ENCODE measurements at places on chromosomes 7 and 10. TPM values are rescaled to one million over a fixed set of nuclear protein-coding genes. Genes with fewer than 3 reads are reported as not detected.
A peak's percentile ranks its signal among the peaks of the same experiment; 100 is the strongest.

Gene A1CF
- not detected for total RNA-seq

Gene TMEM236
- total RNA-seq = not detected

DNA sequence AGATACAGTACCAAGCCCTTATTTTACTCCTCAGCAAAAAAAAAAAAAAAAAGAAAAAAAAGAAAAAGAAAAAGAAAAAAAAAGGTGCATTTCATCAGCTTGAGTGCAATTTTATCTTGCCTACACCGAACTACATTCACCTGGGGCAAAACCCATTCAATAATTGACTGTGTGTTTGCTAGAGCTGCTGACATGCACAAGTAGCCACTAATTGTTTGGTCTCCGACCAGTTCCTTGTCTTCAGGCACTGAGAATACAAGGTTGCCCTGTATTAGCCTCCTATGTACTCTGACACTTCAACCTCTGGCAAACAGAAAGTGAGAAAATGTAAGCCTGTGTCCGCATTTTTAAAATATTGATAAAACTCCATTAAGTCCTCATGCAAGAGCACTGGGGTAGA is 1579.4 kb upstream of the LRRTM3 start:
- DNase-seq = no peak

DNA sequence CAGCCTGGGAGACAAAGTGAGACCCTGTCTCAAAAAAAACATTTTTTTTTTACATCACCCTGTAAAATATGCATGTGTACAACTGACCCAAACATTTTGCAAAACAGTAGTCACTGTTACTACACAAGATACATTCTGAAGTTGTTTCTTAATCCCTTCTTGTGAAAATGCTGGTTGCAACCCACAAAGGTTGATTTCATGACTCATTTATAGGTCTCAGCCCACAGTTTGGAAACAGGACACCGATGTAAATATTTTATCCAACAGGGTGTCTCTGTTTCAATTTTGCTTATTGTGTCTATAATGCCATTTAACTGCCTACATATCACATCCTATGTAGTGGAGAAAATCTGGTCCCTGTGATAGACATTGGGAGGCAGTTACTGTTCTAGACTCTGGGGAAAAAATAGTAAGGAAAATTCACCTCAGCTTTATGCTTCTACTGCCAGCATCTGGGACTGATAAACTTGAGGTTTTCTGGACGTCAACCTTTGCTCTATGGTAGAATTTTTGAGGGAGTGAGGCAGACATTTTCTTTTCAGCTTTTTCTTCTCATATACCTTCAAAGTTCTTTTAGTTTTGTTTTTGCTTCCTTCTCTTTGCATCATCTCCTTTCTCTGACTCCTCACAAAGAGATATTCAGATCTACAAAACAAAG is 1.6 kb upstream of the RAB19 start:
- DNase-seq = no peak

DNA sequence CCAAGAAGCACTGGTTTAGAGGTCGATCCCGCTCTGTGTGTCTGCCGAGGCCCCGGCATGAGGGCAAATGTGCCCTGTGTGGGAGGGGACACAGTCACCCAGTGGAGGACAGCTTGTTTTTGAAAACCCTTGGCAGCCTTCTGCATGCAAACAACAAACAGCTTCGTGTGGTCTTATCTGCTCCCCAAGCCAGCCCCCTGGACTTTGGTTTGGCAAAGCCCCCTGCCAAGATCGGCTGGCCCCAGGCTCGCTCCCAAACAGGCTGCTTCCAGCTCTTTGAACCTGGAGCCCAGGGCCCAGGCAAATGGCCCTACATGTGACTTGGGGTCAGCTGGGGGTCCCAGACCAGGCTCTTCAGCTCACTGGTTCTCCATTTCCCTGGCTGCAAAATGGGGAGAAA is 2.9 kb downstream of the ELN start:
- no peak for DNase-seq

Gene ATRNL1
- total RNA-seq = 26.3 TPM

Gene SUGCT
- 4.8 TPM for total RNA-seq

Gene PEX1
- total RNA-seq = 88.4 TPM

GRCh38 chr7:132654150-132654549 is 77.9 kb upstream of the PLXNA4 start:
- no peak for DNase-seq

DNA sequence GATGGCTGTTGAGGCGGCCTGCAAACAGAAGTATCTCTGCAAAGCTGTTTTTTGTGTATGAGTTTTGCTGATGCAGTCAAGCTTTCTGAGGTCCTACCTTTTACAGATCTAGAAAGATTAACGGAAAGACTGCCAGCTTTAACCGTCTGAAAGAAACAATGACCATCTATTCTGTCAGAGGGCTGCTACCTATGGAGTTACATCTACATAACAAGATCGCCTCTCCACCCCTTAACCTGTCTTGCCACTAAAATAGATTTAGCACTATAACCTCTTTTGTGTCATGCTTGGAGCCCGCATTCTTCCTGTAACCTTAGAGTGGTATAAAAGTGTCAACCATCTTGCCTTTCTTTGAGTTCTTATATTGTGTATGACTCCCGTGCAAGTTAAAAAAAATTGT is 291.2 kb downstream of the POM121L12 start:
- DNase-seq = no peak

DNA sequence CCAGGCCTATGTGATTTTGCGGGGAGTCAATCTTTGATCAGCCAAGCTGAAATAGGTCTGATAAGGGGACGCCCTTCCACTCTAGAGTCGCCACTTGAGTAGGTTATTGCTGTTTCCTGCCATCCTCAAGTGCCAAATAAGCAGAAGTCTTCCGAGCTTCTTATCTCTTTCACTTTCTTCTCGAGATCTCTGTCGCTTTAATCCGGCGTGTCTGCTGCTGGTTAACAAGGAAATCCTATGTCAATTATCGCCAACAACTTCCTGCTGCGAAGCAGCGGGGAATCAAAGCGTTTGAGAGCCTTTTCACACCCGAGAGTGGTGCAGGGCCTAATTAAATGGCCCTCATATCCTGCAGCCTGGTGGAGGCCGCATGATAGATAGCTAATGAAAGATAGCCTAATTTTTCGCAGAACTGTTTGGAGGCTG is 215.9 kb downstream of the RAB11FIP2 start:
- no peak for DNase-seq

Gene RHEB
- total RNA-seq = 134 TPM

GRCh38 chr7:76343294-76343930 is 15.4 kb downstream of the YWHAG start:
- DNase-seq = no peak

GRCh38 chr7:70229242-70229641 is 631.0 kb downstream of the AUTS2 start:
- DNase-seq = no peak

Gene GRM3
- total RNA-seq = not detected

DNA sequence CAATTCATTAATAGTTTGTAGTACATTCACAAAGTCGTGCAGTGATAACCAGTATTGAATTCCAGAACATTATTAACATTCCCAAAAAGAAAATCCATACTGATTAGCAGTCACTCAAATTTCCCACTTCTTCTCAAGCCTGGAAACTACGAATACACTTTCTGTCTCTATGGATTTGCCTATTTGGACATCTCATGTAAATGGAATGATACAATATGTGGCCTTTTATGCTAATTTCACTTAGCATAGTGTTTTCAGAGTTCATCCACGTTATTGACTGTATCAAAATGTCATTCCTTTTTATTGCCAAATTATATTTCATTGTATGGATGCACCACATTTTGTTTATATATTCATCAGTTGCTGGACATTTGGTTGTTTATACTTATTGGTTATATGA is 78.8 kb downstream of the STK31 start:
- DNase-seq = no peak

- peak; percentile 9 for DNase-seq
These were observed 610.4 kb downstream of the IPMK start for GRCh38 chr10:57657164-57657765.

Gene SLIT1
- 0.04 TPM for total RNA-seq

Gene PNLIP
- not detected for total RNA-seq

Gene AOAH
- total RNA-seq = 0.10 TPM

Gene IDE
- 24.8 TPM for total RNA-seq

GRCh38 chr10:128173386-128173785 is 47.2 kb upstream of the MKI67 start:
- DNase-seq = no peak

GRCh38 chr10:21315645-21316220 is 209.7 kb downstream of the SKIDA1 start:
- no peak for DNase-seq

DNA sequence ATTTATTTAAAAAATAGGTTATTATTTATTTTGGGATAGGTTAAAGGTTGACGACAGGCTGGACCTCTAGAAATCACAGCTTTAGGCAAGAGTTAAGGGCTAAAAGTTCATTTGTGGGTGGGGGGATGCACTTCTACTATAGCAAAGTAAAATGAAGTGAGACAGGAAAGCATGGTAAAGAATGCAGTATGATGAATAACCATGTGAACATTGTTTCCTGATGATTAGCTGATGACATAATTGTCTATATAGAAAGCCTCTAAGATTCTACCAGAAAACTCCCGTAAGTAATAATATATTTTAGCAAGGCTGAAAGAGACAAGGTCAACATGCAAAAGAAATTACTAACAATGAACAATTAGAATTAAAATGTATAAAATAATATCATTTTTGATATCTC is 25.7 kb upstream of the PRSS37 start:
- no peak for DNase-seq

DNA sequence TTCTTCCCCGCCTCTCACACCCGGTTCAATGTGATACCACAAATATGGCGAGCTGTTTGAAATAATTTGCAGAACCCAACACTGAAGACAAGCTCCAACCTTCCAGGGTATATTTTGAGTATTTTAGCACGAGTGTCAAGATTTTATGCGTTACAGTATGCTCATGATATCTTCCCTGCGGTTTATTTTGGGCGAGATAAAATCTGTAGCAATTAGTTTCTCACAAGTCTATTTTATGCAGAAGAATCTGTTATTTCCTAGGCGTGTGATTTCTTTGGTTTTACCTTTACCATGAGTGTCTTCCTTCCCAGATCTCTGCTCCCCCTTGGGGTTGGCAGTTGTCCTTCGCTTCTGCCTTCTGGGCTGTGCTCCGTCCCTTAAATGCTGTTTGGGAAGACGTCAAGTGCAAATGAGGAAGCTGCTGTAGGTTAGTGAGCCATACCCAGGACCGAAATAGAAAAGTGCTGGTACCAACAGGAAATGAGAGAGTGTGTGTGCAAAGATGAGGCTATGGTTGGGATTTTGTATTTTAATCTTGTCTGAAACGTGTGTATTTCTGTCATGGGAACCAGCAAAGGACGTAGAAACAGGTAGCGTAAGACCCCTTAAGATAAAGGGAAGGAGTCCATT is 299.8 kb downstream of the KLF6 start:
- no peak for DNase-seq

- DNase-seq = no peak
These were observed 5.0 kb downstream of the TPK1 start for GRCh38 chr7:144830811-144831210.

DNA sequence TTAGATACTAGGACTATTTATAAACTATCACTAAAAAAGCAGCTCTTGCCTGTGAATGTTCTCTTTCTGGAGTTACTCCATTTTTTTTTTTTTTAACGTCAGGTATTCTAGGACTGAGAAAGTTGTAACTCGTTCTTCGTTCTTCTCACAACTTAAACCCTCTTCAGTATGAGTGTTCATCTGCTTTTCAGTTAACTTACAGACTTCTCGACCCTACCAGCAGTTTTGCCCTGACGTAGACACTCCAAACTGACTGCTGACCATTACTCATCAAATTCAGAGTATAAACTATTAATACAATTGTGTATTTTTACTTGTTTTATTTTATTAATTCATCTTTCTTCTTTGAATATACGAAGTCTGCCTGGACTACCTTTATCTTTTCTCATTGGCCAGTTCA is 353.1 kb downstream of the GPR37 start:
- DNase-seq = no peak

- DNase-seq = no peak
These were observed 60.0 kb downstream of the VSTM4 start for GRCh38 chr10:49055221-49055849.

Gene ADAP1
- 0.04 TPM for total RNA-seq

Gene CAV1
- 23.7 TPM for total RNA-seq

GRCh38 chr7:95632609-95633008 is 36.3 kb upstream of the PDK4 start:
- DNase-seq = no peak

DNA sequence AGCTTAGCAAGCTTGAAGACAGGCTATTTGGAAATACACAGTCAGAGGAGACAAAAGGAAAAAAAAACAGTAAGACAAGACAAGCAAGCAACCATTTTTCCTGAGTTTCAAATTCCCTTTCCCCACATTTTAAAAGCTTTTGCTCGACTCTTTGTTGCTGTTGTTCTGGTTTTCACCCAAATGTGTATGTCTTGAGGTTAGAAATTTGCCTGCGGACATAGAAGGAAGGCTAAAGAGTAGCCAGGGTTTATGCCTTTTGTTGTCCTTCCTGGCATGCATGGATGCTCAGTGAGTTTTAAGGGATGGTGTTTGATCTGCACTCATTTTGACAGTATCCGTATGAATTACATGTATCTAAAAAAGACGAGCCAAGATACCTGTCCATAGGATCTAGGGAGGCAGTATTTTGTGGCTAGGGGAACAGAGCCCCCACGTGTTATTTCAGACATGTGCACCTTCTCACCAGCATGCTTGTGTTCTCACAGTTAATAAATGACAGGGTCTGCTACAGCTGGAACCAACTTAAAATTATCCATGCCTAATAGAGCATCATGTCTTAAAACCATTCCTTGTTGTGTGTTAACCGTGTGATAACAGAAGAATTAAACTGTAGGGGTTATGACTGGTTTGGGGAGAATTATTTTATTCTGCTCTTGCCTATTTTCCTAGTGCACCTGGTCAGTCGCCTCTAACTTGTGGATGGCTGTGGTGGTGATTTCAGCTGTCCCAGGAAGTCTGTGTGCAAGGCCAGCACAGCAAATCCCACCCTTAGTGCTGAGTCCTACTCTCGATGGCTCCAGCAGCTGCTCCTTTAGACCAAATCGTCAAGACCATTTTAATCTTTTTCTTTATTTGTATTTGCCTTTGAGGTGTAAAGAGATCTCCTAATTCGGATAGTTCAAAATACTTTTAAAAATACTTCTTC is 9.1 kb downstream of the WIPF3 start:
- DNase-seq = peak; percentile 53

DNA sequence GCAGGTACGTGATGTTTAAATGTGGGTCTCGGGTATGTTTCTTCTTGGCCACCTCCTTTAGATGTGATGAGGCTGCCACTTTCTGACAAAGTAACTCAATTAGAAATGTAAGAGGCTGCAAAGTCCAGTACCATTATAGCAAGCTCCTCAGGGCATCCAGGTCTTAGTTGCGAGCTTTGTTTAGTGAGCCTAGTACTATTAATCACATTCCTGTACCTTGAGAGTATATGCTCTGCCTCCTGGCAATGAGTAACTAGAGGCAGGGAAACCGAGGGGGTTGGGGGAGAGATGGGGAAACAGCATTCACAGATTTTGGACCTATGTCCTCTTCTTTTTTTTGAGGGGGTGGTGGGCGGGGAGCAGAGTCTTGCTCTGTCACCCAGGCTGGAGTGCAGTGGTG is 131.8 kb downstream of the GFRA1 start:
- no peak for DNase-seq

DNA sequence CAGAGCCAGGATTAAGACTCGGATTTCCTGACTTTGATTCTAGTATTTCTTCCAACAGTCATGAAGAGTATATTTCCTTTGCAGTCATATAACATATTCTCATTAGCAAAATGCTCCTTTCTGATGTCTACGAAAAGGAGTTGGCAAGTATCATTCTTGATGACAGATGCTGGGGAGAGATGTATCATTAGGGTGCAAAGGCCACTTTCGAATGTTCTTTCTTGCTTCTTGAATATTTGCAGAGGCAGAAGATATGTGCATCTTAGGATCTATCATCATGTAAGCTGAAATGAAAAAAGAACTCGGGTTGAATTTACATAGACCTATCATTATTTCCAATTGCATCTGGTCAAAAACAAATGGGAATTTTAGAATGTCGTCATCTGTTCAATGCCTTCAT is 294.4 kb downstream of the BAMBI start:
- DNase-seq = no peak

Gene CPVL
- total RNA-seq = 8.3 TPM
